Hematopoietic multipotent progenitor cell treated with erythropoietin and hydrocortisone succinate and interleukin-3 and kit ligand, for 6 days (in vitro differentiated cells): ENCODE measurements at places on chromosomes 2 and 18.

DNA sequence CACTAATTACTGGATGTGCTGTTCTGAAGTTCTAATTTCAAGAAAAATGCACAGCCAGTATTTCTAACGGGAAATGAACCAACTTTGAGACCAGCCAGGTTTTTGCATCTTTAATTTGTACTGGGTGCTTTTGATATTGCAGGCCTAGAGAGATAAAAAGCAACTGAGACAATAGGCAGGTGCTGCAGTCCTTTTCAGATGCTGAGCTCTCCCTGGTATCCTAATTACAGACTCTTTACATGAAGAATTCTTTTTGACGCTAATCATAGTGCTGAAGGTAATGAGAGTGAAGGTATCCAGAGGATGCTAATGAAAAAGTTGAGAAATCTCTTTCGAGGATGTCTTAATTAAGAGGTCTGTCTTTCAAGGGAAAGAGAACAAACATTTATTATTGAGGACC, 85.1 kb downstream of the SERPINB8 start:
- DNase-seq: no peak

- DNase-seq: no peak
Observed at GRCh38 chr18:75544051-75544481, 116.6 kb upstream of the SMIM21 start.

DNA sequence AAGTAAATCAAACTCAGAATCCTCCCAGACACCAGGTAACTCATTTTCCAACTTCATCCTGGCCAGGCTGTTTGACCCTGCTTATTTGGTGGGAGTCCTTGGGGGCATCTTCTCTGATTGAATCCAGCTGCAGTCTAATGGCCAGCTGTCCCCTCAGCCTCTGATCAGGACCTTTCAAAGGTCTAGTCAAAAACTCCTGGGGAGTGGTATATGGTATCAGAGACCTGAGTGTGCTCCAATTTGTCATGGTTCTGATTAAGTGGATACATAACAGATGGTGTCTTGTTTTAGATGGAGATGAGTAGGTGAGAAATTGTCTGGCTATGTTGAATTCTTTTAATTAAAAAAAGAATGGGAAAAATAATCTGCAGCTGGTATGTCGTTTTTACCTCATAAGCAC, 842.6 kb upstream of the ACVR2A start:
- no peak for DNase-seq

GRCh38 chr18:53817976-53818950, 406.2 kb downstream of the MBD2 start:
- no peak for DNase-seq

- DNase-seq: no peak
Observed at GRCh38 chr2:56444339-56444738, 260.5 kb downstream of the CCDC85A start.
